Right lung (tissue), 10 donors: ENCODE measurements at places on chromosomes 11 and 22. TPM values are rescaled to one million over a fixed set of nuclear protein-coding genes. Genes with fewer than 3 reads are reported as not detected.

DNA sequence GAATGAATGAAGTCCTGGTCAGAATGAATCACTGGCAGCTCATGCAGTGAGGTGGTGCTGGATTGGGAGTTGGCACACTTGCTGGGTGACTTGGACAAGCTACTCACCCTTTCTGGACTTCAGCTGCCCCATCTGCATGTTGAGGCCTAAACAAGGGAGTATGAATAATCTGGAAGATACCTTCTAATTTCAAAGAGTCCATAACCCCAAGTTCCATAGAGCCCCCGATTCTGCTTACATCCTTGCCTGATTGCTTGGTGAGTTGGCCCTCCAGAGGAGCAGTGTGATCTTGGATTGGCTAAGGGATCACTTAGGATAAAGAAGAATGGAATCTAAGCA lies 18.3 kb upstream of the ACCSL start:
- no peak for DNase-seq

Gene OR52I1
- polyA plus RNA-seq = 0.04 TPM

DNA sequence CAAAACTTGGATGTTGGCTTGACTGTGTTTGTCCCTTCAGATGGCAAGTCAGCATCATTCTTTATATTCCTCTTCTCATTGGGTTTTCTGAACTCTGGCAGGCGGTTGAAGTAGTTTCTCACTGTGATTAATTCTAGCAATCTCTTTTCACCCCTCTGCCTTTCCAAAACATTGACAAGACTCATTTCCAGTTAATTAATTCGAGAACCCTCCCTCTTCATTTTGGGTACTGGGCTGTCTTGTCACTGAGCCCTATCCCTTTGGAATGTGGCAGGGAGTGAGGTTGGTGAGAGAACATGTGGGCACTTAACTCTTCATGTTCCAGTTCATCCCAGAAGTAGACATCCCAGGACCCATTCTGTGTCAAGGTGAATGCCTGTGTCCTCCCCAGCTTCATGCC lies 133.0 kb downstream of the WNT7B start:
- DNase-seq = no peak

DNA sequence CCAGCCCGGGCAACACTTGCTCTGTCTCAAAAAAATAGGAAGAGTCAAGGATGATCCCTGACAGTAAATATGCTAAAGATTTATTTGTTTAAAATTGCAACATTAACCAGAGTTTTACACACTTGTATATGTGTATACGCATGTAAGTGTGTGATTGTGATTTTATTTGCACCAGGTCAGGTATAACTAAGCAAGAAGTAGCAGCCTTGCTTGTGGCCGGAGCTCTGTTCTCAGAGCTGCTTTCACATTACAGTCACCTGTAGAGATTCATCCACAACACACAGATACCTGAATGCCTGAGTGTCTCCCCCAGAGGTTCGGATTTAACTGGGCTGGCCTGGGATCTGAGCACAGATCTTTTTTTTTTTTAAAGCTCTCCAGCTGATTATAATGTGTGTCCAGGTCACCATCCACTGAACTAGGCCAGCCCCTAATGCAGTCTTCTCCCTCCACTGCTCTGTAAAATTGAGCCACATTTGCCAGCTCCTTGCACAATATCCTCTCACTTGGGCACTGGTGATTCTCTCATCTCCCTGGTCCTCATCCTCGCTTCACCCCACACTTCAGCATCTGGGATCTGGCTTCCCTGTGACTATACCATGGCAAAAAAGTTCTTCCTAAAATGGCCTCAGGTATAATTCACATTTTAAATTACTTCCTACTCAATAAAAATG lies 48.3 kb downstream of the LIF start:
- no peak for DNase-seq

GRCh38 chr11:124434699-124435098 lies 10.0 kb upstream of the OR8B4 start:
- DNase-seq = no peak

Gene ANO1
- 5.8 TPM for polyA plus RNA-seq

Gene RIMBP3C
- 0.22 TPM for polyA plus RNA-seq

- no peak for DNase-seq
Observed at GRCh38 chr11:57903011-57903410, 120.7 kb upstream of the OR9Q1 start.
